Stromal cell of bone marrow (primary cell): ENCODE measurements at places on chromosomes 1 and 21.

- DNase-seq, result no peak
These were observed 100.9 kb downstream of the TSEN15 start for GRCh38 chr1:184152434-184152898.

DNA sequence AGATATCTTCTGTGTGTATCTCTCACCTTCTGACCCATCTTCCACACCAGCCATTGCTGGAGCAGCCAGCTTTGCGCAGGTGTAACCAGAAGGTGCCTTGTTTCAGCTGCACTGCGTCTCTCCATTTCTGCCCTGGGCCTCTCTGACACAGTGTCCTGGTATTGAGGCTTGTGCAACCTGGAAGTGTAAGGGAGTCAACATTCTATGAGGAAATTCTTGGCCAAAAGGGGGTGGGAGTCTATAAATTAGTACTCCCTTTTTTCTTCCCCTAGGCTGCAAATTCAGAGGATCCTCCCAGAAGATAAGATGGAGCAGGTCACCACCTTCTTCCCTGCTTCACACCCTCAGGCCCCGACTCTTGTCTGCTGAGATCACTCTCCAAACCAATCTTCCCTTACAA is 109.1 kb downstream of the MRPS6 start:
- no peak for DNase-seq

DNA sequence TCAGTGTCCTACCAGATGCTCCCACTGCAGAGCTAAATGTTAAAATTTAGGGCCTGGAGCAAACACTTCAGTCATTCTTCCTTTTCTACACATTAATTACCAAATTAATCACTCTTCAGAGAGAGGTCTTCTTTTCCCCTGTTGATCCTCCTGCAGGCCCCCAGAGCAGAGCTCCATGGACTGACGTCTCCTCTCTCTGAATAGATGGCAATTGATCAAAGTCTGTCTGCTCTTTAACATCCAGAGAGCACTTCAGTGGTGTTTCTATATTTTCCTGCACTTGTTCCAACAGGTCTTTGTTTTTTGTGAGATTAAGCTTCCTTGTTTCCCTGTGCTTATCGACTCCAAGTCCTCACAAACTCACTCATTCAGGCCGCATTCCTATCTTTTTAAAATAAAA is 239.3 kb downstream of the SIPA1L2 start:
- no peak for DNase-seq

GRCh38 chr1:13710086-13710485 is 10.1 kb downstream of the PRDM2 start:
- no peak for DNase-seq

DNA sequence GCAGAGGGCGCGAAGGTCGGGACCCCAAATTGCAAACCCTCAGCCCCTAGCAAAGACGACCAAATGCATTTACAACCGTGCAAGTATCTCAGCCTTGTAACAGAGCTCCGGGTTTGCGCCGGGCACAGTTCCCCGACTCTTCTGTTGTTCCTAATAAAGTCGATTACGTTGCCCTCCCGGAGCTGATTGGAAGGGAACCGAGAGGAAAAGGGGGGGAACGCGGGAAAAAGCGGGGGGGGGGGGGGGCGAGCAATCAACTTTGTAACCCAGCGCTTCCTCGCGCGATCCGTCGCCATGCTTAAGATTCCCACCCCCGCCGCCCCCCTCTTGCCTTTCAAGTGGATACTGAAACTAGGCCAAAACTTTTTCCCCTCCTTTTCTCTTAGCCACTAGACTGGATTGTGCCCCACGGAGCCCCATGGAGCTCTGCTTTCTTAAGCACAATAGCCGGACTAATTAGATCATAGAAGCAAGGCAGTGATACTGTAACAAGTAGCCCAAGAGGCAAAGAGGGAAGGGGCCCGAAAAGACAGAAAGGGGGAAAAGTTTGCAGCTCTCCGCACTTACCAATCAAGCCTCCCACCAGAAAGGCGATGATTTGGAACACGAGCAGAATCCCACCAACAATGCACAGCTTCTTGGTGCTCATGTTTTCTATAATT is 565 bp downstream of the WLS start:
- peak; percentile 67 for DNase-seq

- no peak for DNase-seq
These were observed 244.7 kb downstream of the RRAGC start for GRCh38 chr1:38614861-38615260.

GRCh38 chr1:202966006-202966898 is 805 bp downstream of the CYB5R1 start:
- no peak for DNase-seq

GRCh38 chr21:45845063-45845769 is 136.4 kb upstream of the COL6A1 start:
- no peak for DNase-seq

- no peak for DNase-seq
These were observed 11.1 kb downstream of the PDZK1 start for GRCh38 chr1:145695821-145696629.
